NCI-H82 (cell line): ENCODE measurements at places on chromosomes 1 and 21.

GRCh38 chr1:77413541-77414335, 131.9 kb downstream of the AK5 start:
- no peak for DNase-seq

- no peak for DNase-seq
Observed at GRCh38 chr1:154682254-154682653, 74.3 kb upstream of the ADAR start.

- no peak for DNase-seq
Observed at GRCh38 chr1:231856426-231856825, 229.8 kb downstream of the DISC1 start.

GRCh38 chr1:54439550-54440223, 33.5 kb upstream of the SSBP3 start:
- DNase-seq = no peak

DNA sequence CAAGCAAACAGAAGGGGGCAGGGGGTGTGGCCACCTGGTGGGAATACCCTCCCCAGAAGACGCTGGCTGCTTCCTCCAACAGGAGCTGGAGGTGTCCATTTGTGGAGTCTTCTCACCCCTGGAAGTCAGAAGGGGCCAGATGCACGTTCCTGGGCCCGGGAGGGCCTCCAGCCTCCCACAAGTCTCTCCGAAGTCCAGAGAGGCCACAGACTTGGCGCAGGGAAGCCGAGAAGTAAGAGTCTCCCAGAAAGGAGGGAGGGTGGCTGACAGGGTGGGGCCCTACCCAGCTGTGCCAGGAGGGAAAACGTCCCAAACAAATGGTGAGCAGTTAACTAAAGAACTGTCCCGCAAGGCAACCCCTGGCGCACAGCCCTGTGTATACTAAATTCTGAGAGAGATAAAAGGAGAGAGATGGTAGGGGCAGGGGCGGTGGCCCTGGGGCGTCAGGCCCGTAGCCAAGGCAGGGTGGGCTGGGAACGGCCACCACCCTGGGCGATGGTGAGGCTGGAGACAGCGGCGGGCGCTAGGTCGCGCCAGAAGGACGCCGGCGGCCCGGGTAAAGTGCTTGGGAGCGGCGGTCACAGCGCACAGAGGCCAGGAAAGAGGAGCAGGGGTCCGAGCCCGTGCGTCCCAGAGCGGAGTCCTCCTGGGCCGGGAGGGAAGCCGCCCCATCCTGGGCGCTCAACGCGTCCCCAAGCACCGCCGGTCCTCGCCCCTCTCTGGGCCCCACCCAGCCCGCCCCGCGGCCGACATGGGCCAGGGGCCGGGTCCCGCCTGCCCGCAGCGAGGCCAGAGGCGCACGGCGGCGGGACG, 1.2 kb downstream of the CHD5 start:
- DNase-seq = peak; percentile 25

DNA sequence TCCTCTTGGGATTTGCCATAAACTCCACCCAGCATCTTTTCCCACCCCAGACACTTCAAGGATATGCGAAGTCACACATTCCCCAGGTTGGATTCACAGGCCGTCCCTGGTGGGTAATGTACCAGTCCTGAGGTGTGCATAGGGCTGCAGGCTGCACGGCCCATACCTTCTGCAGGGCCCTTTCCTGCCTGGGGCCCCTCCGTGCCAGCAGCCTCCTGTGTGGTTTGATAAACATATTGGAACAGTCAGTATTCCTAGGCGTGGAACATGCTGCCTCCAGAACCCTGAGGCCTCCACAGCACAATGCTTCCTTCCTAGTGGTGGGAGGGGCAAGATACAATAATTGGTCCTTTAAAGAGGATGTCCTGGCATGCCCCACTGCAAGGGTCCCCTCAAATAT, 26.6 kb downstream of the IL10RB start:
- DNase-seq = no peak

DNA sequence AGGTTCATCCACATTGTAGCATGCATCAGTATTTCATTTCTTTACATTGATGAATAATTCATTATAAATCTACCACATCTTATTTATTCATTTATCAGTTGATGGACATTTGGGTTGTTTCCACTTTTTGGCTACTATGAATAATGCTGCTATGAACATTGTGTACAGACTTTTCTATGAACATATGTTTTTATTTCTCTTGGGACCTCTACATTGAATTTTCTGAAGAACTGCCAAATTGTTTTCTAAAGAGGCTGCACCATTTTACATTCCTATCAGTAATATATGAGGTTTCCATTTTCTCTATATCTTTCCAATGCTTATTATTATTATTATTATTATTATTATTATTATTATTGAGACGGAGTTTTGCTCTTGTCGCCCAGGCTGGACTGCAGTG, 81.3 kb upstream of the SELENON start:
- no peak for DNase-seq

- no peak for DNase-seq
Observed at GRCh38 chr1:7257225-7257624, 472.0 kb downstream of the CAMTA1 start.

- peak; percentile 57 for DNase-seq
Observed at GRCh38 chr1:153348511-153349362, at the start of gene PGLYRP4. TSS of gene PGLYRP4 (minus strand) at chr1:153348841. CDS start at chr1:153347932, 909 bp downstream.

DNA sequence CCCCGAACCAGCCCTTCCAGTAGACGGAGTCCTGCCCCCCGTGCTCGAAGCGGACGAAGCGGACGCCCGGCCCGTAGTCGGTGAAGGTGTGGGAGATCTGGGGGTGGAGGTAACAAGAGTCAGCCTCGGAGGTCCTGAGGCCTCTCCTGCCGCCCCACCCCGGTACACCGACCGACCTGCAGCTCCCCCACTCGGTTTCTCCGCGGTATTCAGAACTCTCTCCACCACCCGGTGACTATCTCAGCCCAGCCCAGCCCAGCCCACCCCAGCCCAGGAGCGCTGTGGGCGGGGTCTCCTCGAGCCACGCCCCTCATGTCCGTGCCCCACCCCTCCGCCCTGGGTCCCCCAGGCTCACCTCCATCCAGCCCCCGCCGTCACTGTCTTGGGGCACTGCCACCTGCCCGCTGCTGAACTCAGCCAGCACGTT, 5.5 kb downstream of the FBXO2 start:
- DNase-seq = peak; percentile 58

DNA sequence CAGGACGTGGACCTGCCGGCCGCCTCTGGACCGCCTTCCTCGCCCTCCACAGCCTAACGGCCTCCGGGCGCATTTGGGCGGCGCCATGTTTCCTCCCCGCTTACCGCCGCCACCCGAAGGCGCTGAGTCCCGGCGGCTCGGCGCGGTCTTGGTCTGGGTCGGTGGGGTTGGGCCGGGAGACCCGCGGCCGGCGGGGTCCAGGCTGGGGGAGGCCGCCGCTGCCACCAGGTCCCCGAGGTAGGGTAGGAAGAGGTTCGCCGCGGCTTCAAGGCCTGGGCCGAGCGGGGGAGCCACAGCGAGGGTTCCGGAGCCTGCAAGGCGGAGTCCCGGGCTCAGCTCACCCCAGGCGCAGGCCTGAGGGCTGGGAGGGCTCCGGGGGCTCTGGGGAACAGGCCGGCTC, 5.5 kb downstream of the OR2C3 start:
- DNase-seq = no peak

GRCh38 chr1:42035205-42035829, 116.6 kb upstream of the HIVEP3 start:
- DNase-seq = peak; percentile 88

GRCh38 chr1:66739401-66740157, 12.7 kb upstream of the DYNLT5 start:
- DNase-seq = no peak

DNA sequence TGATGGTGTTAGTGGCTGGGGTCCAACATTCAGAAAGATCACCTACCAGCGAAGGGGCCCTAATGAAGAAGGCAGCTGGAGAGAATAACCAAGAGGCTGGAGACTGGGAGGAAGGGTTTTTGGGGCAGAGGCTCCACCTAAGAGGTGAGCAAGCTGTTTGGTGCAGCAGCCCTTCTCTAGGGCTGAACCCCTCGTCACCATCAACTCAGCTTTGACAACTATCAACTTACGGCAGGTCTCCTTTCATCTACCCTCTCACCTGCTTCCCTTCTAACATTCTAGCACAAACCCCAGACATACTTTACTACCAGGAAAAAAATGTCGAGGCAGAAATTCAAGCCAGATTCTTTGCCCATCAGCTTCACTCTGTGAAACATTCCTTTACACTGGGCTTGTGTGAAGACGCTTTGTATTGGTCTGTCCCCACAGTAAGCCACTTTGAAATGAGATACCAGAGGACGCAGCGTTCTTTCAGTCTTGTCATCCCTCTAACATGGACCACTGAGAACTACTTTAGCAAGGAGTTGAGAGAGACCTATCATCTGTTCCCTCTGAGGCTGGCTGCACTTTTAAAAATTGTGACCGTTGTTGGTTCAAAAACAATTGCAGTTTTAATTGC, 84.6 kb downstream of the RAVER2 start:
- DNase-seq = no peak

DNA sequence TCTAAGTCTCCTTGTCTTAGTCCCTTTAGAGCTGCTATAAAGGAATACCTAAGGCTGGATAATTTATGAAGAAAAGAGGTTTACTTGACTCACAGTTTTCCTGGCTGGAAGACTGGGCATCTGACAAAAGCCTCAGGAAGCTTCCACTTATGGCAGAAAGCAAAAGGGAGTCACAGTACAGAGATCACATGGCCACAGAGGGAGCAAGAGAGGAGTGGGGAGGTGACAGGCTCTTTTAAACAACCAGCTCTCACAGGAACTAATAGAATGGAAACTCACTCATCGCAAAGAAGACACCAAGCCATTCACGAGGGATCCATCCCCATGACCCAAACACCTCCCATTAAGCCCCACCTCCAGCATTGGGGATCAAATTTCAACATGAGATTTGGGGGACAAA, 68.8 kb downstream of the DDAH1 start:
- DNase-seq = no peak

- DNase-seq = no peak
Observed at GRCh38 chr1:95086949-95087533, 14.3 kb upstream of the ALG14 start.

DNA sequence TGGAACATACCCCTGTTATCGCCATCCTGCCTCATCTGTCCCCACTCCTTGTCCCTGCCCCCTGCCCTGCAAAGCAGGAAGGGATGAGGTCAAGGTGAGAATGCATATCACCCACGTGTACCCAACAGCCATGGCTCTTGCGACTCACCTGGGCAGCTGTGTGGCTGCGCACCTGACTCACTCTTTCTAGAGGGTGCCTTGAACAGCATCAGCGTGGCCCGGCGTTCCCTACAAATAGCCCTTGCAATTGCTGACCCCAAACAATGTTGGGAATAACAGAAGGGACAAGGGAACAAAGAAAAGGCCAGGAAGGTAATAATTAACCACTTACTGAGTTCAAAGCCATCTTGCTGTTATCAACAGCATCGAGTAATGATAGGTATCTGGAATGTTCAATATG, 10.2 kb downstream of the TMPRSS2 start:
- no peak for DNase-seq

- peak; percentile 98 for DNase-seq
Observed at GRCh38 chr1:114023377-114023776, 44.1 kb downstream of the OLFML3 start.

- peak; percentile 96 for DNase-seq
Observed at GRCh38 chr1:110170766-110171733, 20.8 kb downstream of the SLC6A17 start.

- DNase-seq = no peak
Observed at GRCh38 chr21:31351960-31352359, 7.9 kb upstream of the TIAM1 start.

GRCh38 chr1:42777852-42778251, 6.9 kb upstream of the TMEM269 start:
- peak; percentile 91 for DNase-seq

DNA sequence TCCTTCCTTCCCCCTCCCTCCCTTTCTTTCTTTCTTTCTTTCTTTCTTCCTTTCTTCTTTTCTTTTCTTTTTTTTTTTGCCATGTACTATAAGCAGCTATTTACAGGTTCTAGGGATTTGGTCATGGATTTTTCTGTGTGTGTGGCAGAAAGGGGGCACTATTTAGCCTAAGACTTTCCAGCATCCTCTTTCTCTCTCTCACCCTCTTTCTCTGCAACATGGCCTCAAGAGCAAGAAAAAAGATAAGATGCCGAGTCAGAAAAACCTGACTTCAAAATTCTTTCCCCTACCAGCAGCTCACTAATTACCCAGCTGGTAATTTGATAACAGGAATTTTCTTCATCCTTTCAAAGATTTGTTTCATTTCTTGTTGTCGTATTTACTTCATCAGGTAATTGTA, 458.3 kb upstream of the ADAMTS5 start:
- no peak for DNase-seq

- no peak for DNase-seq
Observed at GRCh38 chr1:150472601-150473200, 14.5 kb upstream of the TARS2 start.

DNA sequence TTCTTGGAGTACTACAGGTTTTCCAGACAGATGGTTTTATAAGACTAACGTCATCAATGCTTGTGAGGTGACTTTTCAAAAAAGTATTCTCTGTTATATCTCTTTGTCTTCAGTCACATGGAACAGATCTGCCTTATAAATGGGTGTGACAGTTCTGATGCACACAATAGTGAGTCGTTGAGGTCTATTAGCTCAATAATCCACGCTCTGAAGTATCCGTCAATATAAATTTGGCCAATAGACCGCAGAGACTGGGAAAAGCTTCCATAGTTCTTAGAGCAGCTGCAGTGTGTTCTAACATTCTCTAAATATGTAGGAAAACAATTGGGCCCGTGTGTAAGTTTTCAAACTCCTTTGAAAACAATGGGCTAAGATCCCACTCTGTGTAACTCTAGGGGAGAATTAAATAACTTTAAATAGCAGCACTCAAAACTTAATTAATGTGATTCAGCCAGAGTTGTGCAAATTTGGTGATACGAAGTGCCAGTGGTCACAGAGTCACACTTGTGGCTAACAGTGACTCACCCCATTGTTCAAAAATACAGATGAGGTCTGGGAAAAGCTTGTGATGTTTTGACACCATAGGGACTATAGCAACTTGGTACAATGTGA, 316.0 kb downstream of the LMO4 start:
- DNase-seq = no peak

- no peak for DNase-seq
Observed at GRCh38 chr1:54615531-54616279, 7.6 kb downstream of the FAM151A start.

DNA sequence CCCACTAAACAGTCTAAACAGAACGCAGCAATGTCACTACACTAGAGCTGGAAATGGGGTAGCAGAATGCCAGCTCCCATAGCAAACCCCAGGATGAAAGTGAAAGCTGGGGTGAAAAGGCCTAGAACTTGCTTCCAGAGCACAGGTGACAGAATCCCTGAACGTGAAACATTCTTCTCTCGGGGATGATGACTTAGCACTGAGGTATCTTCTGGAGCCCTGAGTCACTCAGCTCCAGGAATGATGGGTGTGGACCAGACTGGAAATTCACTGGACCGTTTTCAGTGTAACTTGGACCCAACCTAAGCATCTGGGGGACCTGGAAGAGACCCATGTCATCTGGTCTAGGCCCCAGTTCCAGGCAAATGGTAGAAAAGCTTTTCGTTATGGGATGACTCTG, 108.9 kb downstream of the CDC7 start:
- no peak for DNase-seq

- DNase-seq = no peak
Observed at GRCh38 chr1:93638981-93639380, 42.7 kb downstream of the BCAR3 start.

- DNase-seq = no peak
Observed at GRCh38 chr1:22018583-22019559, 17.4 kb downstream of the CELA3A start.
